ENCODE measurements at places on chromosomes 5 and 9.

GRCh38 chr9:126752376-126752775 is 52.5 kb upstream of the ZBTB43 start:
- DNase-seq: no peak

DNA sequence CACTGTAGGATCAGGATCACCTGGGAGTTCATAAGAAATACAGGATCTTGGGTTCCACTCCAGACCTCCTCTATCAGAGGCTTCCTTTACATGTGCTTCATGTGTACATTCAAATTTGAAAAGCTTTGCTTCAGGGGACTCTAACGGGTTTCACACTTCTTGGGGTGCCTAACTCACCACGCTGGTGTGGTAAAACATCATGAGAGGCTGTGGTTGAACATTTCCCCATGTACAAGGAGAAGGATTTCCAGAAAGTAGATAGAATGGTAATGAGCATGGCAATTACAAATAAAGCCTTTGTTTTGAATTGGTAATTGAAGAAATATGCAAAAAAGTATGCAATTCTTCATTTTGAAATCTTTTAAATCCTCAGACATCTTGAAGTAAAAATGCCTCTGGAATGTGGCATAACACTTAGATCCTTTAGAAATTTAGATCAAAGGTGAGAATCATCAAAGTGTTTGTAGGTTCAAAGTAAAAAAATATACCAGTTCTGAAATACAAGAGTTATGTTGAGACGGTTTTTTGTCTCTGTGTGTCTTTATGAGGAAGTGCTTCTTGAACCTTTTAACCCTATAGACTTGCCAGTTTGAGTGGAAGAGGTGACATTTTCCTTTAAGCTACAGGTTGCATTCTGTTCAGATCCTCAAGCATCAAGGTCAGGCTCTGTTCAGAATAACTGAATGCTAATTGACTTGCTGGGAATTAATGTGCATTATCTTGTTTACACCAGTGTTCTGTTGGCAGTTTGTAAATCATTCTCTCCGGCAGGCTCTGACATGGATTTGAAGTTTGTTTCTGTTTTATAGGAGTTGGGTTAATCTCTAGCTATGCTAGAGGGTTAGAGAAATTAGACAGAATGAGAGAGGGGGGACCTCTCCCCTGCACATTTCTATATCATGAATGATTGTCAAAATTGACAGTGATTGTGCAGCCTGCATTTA is 415.3 kb downstream of the MAN2A1 start:
- no peak for DNase-seq

- DNase-seq: no peak
Observed at GRCh38 chr5:36238502-36239295, 3.0 kb downstream of the NADK2 start.

DNA sequence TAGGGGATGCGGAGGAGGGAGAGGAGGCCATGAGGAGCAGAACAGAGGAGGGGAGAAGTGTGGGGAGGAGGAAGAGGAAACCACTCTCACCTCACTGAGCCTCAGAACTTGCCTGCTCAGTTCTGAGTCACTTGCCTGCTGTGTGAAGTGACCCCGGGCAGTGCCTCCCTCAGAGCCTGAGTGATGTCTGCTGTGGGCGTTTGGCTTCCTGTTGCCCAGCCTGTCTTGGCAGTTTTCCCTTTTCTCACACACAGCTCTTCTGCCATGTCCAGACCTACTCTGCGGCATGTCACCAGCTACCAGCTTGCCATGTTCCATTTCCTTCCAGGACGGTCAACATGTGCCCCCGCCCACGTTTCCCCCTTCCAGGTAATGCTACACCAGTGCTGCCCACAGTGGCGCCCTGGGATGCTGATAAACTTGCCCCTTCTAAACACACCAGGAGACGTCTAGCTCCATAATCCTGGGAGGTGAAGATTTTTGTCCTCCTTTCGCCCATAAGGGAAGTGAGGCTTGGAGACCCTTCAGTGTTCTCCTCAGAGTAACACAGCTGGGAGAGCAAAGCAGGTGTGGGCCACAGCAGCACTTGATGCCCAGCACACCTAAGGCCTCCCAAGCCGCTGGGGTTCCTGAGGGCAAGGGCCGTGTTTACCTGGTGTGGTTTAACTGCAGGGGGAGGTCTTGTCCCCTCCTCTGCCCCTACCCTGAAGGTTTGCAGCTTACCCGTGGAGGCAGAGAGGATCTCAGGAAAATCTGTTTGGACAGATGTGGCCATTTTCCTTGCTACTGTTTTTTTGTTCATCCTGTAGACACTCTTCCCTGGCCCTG is 63.8 kb upstream of the RNF130 start:
- no peak for DNase-seq

DNA sequence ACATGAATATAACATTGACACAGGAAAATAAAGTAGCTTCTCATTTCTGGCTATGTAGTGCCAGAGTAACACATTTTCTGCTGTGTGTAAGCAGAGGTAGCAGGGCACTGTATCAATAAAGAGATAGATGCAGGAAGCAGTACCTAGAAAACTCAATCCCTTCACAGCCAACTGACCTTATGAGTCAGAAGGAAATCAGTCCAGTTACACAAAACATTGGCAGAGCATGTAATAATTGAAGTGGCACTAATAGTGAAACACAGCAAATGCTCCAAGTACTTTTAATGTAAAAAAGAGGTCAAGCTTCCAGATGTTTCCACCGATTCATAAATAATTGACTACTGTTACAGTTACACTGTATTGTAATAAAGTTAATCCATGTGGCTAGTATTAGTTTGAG is 706.6 kb downstream of the EFNA5 start:
- DNase-seq: no peak

GRCh38 chr5:42675602-42676001 is 81.0 kb upstream of the CCDC152 start:
- no peak for DNase-seq

- no peak for DNase-seq
Observed at GRCh38 chr9:130987738-130988399, 21.1 kb upstream of the LAMC3 start.

GRCh38 chr5:138720840-138721239 is 32.4 kb upstream of the CTNNA1 start:
- DNase-seq: no peak

GRCh38 chr5:78482948-78483347 is 122.5 kb downstream of the SCAMP1 start:
- no peak for DNase-seq

- no peak for DNase-seq
Observed at GRCh38 chr9:121240472-121241135, 27.4 kb upstream of the GSN start.

DNA sequence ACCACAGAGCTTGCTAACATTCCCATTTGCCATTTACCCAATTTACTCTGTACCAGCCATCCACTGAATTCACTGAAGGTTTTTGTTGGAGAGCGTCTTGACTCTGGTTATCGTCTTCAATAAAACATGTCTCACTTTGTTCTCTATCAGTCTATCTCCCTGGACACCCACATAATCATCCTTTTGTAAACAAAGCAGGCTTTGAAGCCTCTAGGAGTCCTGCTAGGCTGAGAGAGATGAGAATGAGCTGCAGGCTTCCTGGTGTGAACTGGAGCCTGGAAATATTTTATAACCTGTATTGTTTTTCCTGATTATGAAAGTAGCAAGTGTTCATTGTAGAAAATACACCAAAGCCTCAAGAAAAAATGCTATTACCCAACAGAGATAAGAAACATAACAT is 140.6 kb upstream of the ZNF366 start:
- DNase-seq: no peak

DNA sequence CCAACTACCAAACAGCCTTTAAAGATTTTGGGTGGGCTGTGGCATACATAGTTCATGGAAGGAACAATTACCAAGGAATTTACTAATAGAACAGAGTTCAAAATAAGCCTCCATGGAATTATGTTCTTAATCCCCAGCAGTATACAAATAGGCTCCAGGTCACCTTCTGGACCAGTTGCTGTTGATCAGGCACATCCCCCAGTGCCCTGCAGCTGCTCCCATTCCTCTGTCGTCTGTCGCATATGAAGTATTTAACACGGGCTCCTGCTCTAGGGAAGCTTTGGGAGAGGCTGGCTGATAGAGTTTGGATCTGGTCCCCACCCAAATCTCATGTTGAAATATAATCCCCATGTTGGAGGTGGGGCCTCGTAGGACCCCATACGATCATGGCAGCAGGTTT is 17.8 kb downstream of the SHC3 start:
- no peak for DNase-seq

GRCh38 chr9:99356512-99356971 is 134.5 kb downstream of the SEC61B start:
- no peak for DNase-seq

- no peak for DNase-seq
Observed at GRCh38 chr5:177393990-177394389, 6.5 kb downstream of the PFN3 start.

- no peak for DNase-seq
Observed at GRCh38 chr9:133759146-133759900, 21.2 kb upstream of the SARDH start.

- no peak for DNase-seq
Observed at GRCh38 chr9:128818839-128819715, 777 bp downstream of the ENDOG start.

GRCh38 chr9:137326445-137327065 is 24.5 kb upstream of the NRARP start:
- no peak for DNase-seq

- no peak for DNase-seq
Observed at GRCh38 chr5:142841511-142842265, 71.5 kb downstream of the ARHGAP26 start.

- no peak for DNase-seq
Observed at GRCh38 chr5:9667906-9668305, 37.8 kb upstream of the TAS2R1 start.

- DNase-seq: no peak
Observed at GRCh38 chr5:24646915-24647314, 2.1 kb upstream of the CDH10 start.

DNA sequence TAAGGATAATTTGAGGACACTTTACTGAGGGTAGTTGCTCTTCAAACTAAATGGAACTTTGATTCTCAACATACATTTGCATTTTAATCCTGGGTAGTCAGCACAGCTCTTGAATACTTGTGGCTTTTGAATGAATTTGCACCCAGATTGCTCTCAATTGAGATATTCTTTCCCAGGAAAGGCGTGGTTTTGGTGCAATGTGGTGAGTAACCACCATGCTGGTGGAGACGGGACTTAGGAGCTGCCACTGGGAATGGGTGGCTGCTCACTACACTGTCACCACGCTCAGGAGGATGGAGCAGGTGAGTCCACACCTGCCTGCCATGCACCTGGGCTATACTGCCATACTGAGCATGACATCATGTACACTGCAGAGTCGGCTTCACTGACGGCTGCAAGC is 99.2 kb downstream of the IRX1 start:
- no peak for DNase-seq

DNA sequence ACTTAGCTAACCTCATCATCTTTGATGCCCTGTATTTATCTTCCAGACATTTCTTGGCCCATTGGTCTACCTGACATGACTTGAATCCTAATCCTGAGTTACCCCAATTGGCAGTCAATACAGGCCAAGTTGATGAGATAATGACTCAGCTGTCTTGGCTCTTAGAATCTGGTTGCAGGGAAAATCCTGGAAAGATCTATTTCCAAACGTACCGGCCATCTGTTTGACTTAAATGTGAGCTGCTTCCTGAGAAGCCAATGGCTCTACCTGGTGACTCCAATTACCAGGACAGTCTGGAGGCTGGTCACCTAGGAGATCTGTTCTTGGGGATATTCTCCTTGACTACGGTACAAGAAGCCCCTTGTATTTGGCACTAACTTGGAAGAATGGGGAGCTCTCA is 475.2 kb upstream of the BRINP1 start:
- DNase-seq: no peak

- no peak for DNase-seq
Observed at GRCh38 chr9:89367726-89368437, 49.6 kb downstream of the SECISBP2 start.

GRCh38 chr9:127664678-127665507 is 41.9 kb upstream of the CFAP157 start:
- DNase-seq: no peak

DNA sequence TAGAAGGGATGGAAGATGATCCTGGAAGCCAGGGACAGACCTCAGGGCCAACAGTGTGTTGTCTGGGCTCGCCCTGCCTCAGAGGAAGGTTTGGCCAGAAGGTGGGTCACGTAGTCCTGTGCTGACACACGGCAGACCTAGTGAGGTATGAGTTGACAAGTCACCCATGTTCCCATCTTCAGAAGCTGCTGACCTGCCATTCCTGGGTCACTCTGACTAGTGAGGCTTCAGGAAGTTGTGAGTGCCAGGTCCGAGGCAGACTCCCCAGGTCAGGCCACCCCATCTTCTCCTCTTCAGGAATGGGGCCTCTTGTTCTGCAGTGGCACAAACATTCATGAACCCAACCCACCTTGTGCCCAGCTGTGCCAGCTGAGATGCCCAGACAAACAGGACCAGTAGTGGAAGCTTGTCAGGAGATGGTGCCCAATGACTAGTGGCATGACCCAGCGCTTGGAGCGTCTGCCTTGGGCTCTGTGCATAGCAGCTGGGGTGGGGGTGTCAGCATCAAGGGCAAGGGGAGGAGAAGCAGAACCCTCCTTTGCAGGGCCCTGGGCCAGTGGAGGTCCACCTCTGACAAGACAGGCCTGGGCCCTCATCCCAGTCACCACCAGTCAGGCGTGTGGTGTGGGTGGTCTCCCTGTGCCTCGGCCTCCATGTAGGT is 16.8 kb upstream of the ANGPTL2 start:
- peak; percentile 57 for DNase-seq

GRCh38 chr5:36478646-36479317 is 127.6 kb upstream of the SLC1A3 start:
- DNase-seq: no peak

DNA sequence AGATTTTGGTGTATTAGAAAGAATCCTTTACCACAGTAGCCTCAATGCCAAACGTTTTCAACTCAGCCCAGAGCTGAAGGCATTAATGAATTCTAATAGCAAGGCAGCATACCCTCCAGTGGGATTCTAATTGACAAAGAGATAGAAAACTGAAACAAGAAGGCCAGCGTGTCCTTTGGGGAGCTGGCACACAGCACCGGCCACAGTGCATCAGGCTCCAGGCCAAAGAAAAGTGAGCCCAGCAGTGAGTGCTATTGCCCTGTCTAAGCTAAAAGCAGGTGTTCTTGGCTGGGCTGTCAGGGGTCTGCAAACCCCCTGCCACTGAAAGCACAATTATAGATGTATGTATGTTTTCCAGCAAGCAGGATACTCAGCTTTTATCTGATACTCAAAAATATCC is 40.4 kb downstream of the PPIC start:
- no peak for DNase-seq

DNA sequence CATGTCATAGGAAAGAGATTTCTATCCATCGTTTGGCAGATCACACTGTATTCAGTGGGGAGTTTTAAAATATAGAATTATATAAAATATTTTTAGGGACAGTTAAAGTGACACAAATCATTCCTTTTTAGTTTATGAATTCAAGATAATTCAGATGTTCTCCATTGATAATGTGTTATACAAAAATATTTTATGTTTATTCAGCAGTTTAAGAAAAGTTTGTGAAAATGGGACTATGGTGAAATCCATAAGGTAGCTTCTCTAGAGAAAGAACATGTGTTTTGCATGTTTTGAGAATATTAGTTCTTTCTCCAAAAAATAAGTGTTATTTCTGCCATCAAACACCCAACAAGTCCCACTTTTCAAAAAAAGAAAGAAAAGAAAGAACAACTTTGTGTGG is 122.9 kb downstream of the EMB start:
- DNase-seq: no peak

GRCh38 chr5:176891331-176891958 is 7.7 kb downstream of the HK3 start:
- no peak for DNase-seq

GRCh38 chr9:82223442-82223841 is 234.9 kb downstream of the SPATA31D1 start:
- no peak for DNase-seq

- no peak for DNase-seq
Observed at GRCh38 chr5:82820961-82821845, 256.0 kb downstream of the TMEM167A start.

GRCh38 chr9:15966471-15966870 is 413.6 kb downstream of the CCDC171 start:
- no peak for DNase-seq

Measured in chondrocyte (in vitro differentiated cells).